GM19239 (cell line): ENCODE measurements at places on chromosomes 6 and 20.

DNA sequence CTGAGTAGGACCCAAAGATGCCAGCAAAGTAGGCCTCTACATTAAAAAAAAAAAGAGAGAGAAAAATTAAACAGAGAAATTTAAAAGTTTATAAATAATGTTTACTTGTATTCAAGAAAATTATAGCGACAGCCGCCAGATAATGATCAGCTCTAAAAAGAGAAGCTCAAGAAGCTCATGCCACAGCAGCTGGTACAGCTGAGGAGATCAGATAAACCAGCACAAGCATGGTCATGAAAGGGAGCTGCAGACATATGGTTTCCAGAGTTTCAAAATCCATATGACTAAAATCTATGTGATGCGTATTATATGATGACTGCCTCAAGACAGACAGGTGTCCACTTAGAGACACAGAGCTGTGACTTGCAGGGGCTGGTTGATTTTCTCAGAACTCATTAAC lies 13.6 kb upstream of the HLA-C start:
- DNase-seq, result no peak

- no peak for DNase-seq
Measured at GRCh38 chr6:108714766-108715414, 133.3 kb upstream of the ARMC2 start.

DNA sequence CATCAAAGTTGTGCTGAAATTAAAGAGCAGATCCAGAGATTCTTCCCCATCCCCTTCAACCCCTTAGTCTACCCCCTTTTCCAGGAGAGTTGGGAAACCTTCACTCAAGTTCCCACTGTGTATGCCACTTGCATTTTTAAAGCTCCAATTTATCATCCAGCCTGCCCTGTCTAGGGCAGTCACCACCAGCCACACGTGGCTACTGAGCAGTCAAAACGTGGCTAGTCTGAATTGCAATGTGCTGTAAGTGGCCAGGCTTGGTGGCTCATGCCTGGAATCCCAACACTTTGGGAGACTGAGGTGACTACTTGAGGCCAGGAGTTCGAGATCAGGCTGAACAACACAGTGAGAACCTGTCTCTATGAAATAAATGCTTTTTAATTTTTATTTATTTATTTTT lies 34.9 kb downstream of the ERGIC3 start:
- no peak for DNase-seq

DNA sequence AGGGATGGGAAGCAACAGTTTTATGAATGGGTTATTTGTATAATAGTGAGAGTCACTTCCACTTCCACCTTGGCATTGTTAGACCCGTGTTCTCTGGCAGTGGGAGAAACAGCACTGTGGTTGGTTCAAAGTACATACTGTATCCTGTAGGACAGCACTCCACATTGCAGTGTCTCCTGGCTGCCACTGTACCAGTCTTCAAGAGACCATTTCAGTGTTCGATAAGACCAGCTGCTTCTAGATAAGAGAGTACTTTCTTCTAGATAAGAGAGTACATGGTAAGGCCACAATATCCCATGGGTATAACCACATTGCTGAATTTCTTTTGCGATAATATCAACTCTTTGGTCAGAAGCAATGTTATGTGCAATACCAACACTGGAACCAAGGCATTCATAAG lies 28.8 kb downstream of the FITM2 start:
- DNase-seq, result no peak

- no peak for DNase-seq
Measured at GRCh38 chr6:39393075-39393474, 70.6 kb upstream of the KCNK16 start.

DNA sequence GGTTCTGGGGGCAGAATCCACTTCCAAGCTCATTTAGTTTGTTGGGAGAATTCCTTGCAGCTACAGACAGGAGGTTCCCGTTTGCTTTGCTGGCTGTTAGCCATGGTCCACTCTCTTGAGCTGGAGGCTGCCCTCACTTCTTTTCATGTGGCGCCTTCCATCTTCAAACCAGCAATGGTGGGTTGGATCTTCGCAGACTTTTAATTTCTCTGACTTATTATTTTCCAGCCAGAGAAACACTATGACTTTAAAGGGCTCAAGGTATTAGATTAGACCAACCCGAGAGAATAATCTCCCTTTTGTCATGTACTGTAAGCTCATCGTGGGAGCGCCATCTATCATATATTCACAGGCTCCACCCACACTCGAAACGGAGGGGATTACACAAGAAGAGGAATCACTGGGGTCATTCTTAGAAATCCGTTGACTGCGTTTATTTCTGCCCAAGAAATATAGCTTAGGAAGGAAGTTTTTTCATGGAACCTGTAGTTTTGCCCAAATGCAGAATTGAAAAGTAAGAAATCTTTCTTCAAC lies 38.9 kb downstream of the SAMD5 start:
- no peak for DNase-seq

DNA sequence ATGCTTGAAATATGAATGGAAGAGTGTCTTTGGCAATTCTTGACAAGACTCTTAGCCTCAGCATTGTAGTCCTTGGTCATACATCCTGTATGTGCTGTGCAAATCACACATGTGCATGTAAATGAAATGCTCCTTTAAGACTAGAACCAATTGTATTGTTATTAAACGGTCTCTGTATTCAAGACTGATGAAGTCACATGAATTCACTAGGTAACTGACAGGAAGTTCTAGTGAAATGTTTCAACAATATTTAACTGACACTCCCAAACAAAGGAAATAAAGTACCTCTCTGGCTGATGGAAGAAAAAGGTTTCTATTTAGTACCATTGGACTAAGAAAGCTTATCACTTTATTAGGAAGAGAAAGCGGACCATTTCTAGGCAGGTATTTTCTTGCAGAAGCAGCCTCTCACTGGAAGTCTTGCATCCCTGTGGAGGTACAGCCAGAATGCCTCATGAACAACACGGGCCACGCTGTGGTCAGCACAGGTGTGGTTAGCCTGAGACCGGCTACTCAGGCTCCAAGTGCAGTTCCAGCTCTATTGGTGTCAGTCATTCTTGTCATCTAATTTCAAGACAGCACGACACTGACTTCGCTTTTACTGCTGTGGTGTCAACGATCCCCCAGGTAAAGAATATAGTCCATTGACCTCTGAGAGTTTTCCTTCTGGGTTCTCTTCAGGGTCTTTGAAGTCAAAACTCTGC lies 17.3 kb downstream of the PPP1R3G start:
- no peak for DNase-seq

DNA sequence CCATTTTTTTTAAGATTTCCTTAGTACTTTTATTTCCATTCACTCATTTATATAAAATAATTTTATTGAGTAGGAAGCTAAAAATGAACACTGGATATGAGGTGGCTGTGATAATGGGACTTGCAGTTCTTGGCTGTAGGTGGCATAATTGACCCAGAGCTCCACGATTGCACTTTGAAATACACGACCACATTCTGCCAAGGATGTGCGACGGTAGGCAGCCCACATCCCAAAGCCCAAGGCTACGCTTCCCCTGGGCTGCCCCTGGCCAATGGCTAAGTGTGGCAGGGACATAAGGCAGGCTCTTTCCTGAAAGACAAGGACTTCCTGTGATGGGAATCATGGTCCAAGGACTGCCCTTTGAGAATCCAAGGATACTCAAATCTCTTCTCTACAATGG lies 43.7 kb upstream of the ADTRP start:
- no peak for DNase-seq

GRCh38 chr6:89562093-89562973 lies 76.2 kb downstream of the LYRM2 start:
- no peak for DNase-seq

GRCh38 chr20:2349801-2350200 lies 30.9 kb upstream of the TGM6 start:
- DNase-seq, result no peak

GRCh38 chr6:166119116-166119911 lies 48.3 kb downstream of the TBXT start:
- no peak for DNase-seq

- no peak for DNase-seq
Measured at GRCh38 chr20:63655249-63655648, 2.0 kb upstream of the STMN3 start.

GRCh38 chr20:45407067-45407745 lies 883 bp upstream of the DBNDD2 start:
- DNase-seq, result no peak

GRCh38 chr20:39263076-39263475 lies 300.9 kb downstream of the DHX35 start:
- DNase-seq, result no peak

GRCh38 chr6:38273325-38273724 lies 366.4 kb downstream of the BTBD9 start:
- DNase-seq, result no peak

DNA sequence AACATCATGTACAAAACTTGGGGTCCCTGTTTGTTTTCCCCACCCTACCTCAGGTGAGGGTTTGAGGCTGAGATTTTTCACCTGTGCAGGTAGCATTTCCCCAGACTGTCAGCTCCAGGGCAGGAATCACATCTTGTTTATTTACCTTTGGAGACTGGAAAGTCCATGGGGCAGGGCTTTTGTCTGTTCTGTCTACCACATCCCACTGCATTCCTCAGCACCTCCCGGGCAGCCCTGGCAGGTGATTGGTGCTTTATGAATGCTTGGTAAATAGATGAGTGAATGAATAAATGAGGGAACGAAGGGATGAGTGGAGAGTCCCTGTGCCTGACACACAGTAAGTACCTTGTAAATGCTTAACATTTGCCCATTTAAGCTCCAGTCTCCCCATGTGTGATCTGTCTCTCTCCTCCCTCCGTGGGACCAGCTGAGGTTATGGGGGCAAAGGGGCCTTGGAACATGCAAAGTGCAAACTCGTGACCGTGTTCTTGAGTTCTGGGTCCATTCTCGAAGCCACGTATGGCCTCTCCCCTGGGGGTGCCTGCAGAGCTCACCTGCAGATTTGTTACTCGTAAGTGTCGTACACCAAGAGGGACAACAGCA lies 69.7 kb upstream of the PMEPA1 start:
- no peak for DNase-seq

DNA sequence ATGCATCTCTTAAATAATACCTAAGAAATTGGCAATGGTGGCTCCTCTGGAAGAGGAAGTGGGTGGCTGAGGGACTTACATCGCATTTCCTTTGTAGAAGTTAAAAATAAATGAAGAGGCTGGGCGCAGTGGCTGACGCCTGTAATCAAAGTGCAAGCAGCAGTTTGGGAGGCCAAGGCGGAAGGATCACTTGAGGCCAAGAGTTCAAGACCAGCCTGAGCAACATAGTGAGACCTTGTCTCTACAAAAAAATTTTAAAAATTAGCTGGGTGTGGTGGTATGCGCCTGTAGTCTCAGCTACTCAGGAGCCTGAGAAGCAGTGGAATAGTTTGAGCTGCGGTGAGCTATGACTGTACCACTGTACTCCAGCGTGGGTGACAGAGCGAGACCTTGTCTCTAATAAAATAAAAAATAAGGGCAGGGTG lies 12.2 kb upstream of the NCOA3 start:
- no peak for DNase-seq

DNA sequence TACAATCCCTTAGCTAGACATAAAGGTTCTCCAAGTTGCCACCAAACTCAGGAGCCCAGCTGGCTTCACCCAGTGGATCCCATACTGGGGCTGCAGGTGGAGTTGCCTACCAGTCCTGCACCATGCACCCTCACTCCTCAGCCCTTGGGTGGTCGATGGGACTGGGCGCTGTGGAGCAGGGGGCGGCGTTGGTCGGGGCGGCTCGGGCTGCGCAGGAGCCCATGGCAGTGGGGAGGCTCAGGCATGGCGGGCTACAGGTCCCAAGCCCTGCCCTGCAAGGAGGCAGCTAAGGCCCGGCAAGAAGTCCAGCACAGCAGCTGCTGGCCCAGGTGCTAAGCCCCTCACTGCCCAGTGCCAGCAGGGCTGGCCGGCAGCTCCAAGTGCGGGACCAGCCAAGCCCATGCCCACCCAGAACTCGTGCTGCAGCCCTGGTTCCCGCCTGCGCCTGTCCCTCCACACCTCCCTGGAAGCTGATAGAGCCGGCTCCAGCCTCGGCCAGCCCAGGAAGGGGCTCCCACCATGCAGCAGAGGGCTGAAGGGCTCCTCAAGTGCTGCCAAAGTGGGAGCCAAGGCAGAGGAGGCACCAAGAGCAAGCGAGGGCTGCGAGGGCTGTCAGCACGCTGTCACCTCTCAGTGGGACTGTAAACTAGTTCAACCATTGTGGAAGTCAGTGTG lies 912.1 kb downstream of the PHF3 start:
- no peak for DNase-seq
